ENCODE measurements at places on chromosomes 12 and 14.

DNA sequence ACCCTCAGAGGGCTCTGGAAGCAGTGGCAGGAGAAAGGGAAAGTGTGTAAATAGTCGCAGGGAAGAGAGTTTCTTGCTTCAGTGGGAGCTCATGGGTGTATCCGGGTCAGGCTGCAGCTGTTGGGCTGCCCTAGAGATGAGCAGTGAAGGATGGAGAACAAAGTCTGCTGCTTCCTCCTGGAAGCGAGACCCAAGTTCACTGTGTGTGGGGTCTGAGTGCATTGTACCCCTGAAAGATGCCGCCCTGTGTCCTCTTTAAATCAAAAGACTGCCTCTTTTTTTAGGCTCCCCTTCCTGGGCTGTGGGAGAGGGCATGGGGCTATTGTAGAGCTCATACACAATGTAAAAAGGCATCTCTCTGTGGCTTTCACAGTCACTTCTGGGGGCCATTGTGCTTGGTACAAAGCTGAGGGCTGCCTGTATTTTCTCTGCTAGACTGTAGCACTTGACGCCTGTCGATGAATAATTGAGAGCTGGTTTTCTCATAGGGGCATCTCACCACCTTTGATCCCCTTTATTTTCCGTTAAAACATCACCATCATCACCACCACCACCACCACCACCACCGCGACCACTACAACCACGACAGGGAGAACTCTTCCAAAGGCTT, 16.7 kb downstream of the CHST11 start:
- no peak for DNase-seq

DNA sequence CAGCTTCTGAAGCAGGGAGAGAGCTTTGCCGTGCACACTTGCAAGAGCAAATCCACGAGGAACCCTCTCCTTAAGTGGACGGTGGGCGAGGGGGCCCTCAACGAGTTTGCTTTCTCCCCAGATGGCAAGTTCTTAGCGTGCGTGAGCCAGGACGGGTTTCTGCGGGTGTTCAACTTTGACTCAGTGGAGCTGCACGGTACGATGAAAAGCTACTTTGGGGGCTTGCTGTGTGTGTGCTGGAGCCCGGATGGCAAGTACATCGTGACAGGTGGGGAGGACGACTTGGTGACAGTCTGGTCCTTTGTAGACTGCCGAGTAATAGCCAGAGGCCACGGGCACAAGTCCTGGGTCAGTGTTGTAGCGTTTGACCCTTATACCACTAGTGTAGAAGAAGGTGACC, 69.0 kb downstream of the WDR20 start:
- DNase-seq, result no peak

- DNase-seq, result no peak
These were observed 35.1 kb upstream of the SRRM4 start for GRCh38 chr12:118946256-118946655.

- no peak for DNase-seq
These were observed 13.4 kb upstream of the OAS2 start for GRCh38 chr12:112964915-112965314.

DNA sequence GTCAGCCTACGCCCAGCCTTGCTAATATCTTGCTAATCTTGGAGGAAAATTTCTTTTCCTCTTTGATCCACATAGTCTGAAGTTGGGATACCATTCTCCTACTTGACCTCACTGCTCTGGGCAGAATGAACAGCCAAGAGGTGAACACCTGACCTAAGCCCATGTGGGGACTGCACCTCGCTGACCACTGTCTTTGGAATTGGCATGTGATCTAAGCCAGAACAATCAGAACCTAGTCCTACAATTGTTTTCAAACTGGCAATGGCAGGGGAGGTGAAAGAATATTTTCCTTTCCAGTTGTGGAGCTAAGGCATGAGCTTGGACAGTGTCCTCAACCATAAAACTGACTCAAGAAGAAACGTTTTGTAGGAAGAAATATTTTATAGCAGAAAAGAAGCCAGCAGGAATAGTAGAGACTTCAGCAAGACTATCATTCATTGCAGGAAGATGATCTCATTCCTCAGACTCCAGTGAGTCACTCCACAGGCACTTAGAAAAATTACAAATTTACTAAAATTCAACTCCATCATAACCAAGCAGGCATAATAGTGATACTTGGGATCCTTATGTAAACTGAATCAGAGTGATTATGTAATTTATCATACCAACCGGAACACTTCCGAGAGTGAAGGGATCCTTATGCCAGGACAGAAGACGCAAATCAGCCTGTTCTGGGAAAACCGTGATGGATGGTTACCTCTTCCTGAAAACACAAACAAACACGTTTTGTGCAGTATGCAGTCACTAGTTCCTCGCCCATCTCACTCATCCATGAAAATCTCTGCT, 14.7 kb downstream of the PTPRO start:
- no peak for DNase-seq

DNA sequence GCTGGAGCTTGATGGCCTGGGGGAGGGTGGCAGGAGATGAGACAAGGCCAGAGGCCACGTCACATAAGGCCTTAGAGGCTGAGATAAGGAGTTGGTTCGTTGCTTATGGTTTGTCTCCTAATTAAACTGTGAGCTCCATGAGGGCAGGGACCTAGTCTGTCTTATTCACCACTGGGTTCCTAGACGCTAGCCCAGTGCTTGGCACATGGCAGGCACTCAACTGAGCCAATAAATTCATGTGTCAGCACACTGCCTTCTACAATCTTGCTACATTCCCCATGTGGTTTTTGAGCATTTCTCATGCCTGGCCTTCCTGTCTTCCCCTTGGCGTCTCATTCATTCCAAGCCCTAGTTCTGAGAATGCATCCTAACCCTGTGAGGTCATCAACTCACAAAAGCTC, 92.5 kb upstream of the MED13L start:
- DNase-seq, result no peak
